ENCODE measurements at places on chromosomes 1 and 21.

GRCh38 chr1:190738317-190738716 lies 260.7 kb upstream of the BRINP3 start:
- DNase-seq, result no peak

DNA sequence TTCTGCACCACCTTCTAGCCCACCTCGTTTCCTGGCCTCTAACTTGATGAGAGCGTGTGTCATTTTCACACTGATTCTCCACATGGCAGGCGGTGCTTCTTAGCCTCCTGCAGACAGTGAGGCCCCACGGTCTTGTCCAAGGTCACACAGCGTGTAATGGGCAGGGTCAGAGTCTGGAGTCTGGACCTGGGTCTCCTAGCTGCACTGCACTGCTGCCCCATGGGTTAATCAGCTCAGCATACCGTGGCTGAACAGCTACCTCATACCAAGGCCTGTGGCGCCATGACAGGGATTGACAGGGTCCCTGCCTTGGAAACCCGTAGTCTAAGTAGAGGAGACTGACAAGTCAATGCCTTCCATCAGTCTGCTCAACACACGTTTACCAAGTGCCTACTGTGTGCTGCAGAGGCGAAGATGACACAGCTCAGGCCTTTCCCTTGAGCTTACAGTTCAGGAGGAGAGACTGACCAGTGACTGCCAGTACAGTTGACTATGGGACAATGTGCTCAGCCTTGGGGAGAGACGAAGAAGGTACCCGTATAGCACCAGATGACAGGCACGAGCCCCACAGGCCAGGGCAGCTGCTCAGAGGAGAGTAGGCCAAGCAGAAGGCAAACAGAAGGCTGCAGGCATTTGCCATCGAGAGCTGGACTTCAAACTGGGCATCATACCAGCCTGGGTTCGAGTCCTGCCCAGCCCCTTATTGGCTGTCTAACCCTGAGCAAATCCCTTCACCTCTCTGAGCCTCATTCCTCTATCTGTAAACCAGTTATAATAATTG lies 5.5 kb downstream of the PCSK9 start:
- no peak for DNase-seq

DNA sequence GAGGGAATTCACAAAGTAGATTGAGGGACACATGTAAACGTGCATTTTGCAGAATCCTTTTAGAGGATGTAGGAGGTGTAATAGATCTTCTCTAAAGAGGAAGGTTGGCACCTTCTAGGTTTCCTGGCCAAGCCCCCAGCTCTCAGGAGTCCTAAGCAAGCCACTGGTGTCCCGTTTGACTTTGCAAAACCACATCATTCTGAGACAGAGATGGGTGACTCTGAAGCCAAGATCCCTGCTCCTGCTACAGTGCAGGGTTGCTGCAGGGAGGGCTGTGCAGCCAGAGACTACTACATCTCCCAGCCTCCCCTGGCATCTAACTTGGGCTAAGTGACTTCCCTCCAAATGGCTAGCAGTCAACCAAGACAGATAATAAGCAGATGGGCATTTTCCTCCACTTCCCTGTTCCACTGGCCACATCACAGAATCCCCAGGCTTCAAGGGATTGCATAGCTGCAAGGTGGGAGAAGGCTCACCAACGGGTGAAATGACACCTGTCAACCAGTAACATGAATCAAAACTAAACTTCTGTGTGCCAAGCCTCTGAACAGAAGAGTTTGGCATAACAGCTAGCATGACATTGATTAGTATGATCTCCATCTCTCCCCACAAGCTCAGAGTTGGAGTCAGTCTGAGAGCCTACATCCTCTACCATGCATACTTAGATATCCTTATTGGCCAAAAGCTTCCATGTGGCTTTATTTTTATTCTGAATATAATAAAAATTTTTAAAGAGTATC lies 129.6 kb upstream of the COA6 start:
- DNase-seq, result no peak

GRCh38 chr1:19311503-19311930 lies 427 bp downstream of the AKR7A2 start:
- DNase-seq, result no peak

DNA sequence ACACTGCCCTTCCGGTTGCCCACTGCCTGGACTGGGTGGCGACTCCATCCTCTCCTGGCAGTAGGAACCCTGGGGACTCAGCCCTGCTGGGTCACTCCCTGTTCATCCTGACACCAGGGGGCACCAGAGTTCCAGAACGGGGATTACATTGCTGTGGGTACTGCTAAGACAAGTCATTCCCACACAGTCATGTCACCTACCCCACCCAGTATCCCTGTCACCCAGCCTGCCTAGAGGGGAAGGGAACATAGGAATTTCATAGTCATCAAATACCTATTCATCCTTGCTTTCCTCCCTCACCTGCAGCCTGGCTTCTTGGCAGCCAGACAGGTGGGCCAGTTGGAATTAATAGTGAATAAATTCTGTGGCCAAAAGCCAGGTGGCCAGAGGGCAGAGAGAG lies 9.8 kb upstream of the SFN start:
- DNase-seq, result peak; percentile 58

- DNase-seq, result no peak
These were observed 154.1 kb downstream of the TGFBR3 start for GRCh38 chr1:91731815-91732214.

DNA sequence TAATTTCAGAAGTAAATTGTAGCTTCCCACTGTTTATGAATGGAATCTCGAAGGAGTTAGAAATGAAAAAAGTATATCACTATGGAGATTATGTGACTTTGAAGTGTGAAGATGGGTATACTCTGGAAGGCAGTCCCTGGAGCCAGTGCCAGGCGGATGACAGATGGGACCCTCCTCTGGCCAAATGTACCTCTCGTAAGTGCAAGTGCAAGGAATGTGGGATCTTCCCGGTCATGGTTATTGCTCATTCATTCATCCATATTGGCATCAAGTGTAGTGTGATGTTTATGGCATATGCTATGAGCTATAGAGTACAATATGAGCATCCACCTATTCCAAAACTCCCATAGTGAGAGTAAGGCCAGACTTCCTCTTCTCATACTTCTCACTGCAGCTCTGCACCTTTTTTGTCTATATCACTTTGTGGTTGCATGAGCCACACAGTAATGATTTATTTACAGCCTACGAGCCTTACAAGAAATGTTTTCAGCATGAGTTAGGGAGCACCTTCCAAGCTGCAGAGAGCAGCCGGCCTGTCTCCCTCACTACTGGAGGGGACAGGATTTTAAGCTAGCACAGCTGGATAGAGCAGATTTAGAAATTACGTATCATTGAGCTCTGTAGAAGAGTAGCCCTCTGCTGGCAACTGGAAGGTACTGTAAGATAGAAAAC lies 24.9 kb upstream of the CR1L start:
- peak; percentile 55 for DNase-seq

DNA sequence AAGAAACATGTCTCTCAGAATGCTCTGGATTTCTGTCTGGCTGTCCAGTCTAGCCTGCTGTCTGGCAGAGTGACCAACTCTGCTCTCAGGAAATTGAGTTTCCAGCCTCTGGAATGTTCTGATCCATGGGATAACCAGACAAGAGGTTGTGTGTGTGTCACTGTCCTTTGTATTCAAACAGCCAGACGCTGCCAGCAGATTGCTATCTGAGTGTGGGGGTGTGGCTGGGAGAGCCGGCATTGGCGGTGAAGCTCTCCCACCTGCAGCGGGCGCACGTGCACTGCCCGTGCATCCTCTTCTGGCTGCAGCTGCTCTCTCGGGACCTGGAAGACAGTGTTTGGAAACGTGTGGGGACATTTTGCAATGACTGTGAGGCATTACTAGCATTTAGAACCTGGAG lies 26.1 kb downstream of the PKP1 start:
- DNase-seq, result peak; percentile 84

DNA sequence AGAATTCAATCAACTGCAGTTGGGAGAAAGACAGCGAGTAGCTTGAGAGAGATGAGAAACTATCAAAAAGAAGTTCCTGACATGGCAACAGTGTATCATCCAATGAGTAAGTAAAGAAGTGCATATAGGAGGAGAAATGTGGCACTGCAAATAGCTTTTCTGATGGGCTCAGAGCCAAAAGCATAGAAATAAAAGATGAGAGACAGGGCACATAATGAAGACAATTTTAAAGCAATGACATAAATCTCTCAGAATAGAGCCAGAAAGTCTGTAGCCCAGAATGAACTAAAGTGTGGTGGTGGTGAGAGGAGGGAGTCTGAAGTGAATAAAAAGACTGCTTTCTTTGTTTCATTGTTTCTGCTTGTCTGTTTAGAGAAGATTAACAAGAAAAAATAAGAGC lies 34.3 kb downstream of the TNFSF18 start:
- no peak for DNase-seq

GRCh38 chr21:42971897-42972275 lies 2.5 kb upstream of the PKNOX1 start:
- DNase-seq, result no peak

DNA sequence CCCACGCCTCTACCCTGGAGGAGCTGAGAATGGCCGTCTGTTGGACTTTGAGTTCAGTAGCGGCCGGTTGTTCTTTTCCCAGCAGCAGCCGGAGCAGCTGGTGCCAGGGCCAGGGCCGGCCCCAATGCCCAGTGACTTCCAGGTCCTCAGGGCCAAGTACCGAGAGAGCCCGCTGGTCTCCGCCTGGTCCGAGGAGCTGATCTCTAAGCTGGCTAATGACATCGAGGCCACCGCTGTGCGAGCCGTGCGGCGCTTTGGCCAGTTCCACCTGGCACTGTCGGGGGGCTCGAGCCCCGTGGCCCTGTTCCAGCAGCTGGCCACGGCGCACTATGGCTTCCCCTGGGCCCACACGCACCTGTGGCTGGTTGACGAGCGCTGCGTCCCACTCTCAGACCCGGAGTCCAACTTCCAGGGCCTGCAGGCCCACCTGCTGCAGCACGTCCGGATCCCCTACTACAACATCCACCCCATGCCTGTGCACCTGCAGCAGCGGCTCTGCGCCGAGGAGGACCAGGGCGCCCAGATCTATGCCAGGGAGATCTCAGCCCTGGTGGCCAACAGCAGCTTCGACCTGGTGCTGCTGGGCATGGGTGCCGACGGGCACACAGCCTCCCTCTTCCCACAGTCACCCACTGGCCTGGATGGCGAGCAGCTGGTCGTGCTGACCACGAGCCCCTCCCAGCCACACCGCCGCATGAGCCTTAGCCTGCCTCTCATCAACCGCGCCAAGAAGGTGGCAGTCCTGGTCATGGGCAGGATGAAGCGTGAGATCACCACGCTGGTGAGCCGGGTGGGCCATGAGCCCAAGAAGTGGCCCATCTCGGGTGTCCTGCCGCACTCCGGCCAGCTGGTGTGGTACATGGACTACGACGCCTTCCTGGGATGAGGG lies 28.5 kb upstream of the SPSB1 start:
- DNase-seq, result no peak

DNA sequence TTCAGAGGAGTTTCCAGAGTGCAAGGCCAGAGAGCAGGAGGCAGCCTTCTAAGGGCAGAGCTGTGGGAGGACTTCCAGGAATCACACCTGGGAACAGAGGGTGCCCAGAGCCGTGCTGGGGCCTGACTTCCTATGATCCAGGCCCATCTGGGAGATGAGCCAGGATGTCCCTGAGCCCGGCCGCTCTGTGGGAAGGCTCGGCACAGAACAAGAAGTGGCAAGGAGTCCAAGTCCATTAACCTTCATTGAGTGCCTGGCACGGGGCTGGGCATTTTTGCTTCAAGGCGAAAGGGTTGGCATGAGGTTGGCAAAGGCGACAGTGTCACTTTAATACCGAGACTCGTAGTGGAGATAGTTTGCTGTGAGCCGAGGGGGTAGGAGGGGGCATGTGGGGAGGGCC lies 18.2 kb downstream of the TMEM201 start:
- no peak for DNase-seq

GRCh38 chr21:39313042-39313570 lies 326 bp downstream of the BRWD1 start:
- DNase-seq, result no peak

GRCh38 chr1:194167956-194168640 lies 981.7 kb upstream of the B3GALT2 start:
- no peak for DNase-seq

DNA sequence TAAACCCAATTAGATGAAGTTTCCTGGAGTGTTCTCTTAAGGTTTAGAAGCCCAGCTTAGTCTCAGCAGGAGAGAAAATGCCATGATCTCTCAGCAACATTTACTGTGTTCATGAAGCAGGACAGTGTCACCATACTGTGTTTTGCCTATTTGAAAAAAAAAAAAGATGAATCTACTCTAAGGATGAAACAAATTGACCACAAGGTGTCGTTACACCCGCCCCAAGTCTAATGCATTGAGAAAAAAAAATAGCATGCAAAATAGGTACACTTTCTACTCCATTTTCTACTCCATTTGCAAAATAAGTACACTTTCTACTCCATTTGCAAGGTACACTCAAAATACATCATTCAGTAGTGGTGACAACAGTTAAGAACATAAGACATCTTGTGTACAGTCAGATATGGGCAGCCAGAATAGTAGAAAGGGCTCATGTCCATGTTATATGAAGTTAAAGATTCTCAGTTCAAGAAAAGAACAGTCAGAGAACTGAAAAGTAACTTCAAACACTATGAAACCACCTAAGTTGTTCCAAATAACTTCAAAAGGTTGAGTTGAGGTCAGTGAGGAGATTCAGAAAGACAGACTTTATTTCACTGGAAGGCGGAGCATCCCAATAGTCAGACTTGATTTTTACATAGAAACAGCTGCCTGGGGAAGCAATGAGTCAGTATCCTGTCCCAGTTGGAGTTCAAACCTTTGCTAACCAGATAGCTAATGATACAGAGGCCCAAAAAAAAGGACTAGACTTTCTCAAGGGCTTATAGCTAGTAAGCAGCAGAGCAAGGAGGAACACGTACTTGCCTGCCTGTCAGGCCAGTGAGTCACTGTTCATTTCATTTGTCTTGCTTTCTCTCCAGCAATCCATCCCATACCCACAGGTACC lies 13.3 kb downstream of the PLPPR5 start:
- DNase-seq, result no peak

DNA sequence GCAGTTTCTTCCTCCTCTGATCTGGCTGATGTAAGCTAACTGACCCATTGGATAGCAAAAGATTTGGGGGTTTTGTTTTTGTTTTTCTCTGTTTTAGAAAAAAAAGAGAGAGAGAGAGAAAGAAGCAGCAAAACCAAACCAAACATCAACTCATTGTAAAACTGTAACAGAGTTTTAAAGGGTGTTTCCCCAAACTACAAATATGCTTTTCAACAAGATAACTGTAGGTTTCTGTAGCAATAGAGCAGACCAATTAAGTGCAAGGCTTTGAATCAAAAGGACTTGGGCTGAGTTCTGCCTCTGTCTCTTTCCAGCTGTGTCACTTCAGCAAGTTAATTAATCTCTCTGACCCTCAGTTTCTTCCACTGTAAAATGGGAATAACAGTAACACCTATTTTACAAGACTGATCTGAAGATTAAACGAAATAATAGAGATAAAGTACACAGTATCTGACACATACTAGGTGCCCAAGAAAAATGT lies 44.5 kb downstream of the RRAGC start:
- DNase-seq, result no peak

GRCh38 chr1:228734881-228735801 lies at the start of gene RHOU:
TSS of gene RHOU (plus strand) at chr1:228735479. CDS start at chr1:228735743, 264 bp downstream.
- peak; percentile 70 for DNase-seq

Data from NCI-H2081 (cell line).